Upper lobe of right lung (tissue), 1 donor: ENCODE measurements at places on chromosomes 12 and 14. TPM values are rescaled to one million over a fixed set of nuclear protein-coding genes. Genes with fewer than 3 reads are reported as not detected.

DNA sequence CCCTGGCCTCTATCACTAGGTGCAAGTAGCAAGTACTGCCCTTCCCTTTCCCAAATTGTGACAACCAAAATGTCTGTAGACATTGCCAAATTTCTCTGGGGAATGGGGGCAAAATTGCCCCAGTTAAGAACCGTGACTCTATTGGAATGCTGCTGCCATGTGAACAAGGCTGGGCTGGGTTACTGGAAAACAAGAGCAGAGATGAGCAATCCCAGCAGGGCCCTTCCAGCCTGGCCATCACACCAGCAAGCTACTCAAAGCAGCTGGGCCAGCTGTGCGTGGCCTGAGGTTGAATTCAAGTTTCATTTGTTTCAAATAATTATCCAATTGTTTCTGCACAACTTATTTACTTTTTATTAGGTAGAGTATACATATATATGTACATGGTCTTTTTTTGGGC, 103.4 kb upstream of the PKP2 start:
- H3K4me3 ChIP-seq = no peak overlapping the region
- H3K27me3 ChIP-seq = no peaks in the 10 kb centered on the region
- no peaks in the 10 kb centered on the region for H3K4me1 ChIP-seq
- DNase-seq = no peak
- H3K36me3 ChIP-seq = no peaks in the 10 kb centered on the region
- H3K27ac ChIP-seq = no peak overlapping the region

GRCh38 chr12:74732826-74733225, 195.2 kb downstream of the ATXN7L3B start:
- DNase-seq = no peak
- no peaks in the 10 kb centered on the region for H3K36me3 ChIP-seq
- no peaks in the 10 kb centered on the region for H3K27me3 ChIP-seq
- H3K4me3 ChIP-seq = no peak overlapping the region

- H3K36me3 ChIP-seq = no peaks in the 10 kb centered on the region
- no peaks in the 10 kb centered on the region for H3K27me3 ChIP-seq
- H3K4me1 ChIP-seq = no peaks in the 10 kb centered on the region
- no peak overlapping the region for H3K4me3 ChIP-seq
These were observed 753.8 kb upstream of the FOXG1 start for GRCh38 chr14:28012629-28013415.

Gene CEP170B
- total RNA-seq = 30.3 TPM

GRCh38 chr12:25546318-25546717, 6.8 kb downstream of the LMNTD1 start:
- no peak overlapping the region for H3K4me3 ChIP-seq
- no peaks in the 10 kb centered on the region for H3K4me1 ChIP-seq
- H3K27me3 ChIP-seq = no peaks in the 10 kb centered on the region
- no peak for DNase-seq
- H3K27ac ChIP-seq = no peak overlapping the region

Gene GALNT6
- total RNA-seq = 16.6 TPM

Gene RNU7-1
- not detected for total RNA-seq

Gene AKAP6
- 7.7 TPM for total RNA-seq
